ENCODE measurements at places on chromosomes 11 and 22.
A peak's percentile ranks its signal among the peaks of the same experiment; 100 is the strongest.

GRCh38 chr22:31838917-31839316 is 85.1 kb downstream of the DEPDC5 start:
- no peak for DNase-seq

DNA sequence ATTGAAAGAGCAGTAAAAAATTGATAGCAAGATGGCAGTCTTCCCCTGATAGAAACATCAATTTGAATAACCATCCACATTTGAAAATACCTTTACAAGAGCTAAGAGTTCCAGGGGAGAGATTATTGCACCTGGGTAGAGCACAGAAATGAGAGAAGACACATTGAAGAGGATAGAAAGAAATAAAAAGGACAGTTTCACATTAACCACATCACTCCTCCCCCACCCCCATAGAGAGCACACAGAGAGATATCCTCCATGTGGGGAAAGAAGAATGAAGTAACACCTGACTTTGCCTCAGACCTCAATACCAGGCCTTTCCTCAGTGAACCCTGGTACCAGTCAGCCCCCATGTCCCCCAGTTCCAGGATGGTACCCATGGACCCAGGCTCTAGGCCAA is 486.7 kb downstream of the FAM181B start:
- no peak for DNase-seq

- no peak for DNase-seq
These were observed 14.9 kb downstream of the PACS1 start for GRCh38 chr11:66084821-66085475.

GRCh38 chr11:44257338-44258189 is 52.4 kb downstream of the ALX4 start:
- no peak for DNase-seq

DNA sequence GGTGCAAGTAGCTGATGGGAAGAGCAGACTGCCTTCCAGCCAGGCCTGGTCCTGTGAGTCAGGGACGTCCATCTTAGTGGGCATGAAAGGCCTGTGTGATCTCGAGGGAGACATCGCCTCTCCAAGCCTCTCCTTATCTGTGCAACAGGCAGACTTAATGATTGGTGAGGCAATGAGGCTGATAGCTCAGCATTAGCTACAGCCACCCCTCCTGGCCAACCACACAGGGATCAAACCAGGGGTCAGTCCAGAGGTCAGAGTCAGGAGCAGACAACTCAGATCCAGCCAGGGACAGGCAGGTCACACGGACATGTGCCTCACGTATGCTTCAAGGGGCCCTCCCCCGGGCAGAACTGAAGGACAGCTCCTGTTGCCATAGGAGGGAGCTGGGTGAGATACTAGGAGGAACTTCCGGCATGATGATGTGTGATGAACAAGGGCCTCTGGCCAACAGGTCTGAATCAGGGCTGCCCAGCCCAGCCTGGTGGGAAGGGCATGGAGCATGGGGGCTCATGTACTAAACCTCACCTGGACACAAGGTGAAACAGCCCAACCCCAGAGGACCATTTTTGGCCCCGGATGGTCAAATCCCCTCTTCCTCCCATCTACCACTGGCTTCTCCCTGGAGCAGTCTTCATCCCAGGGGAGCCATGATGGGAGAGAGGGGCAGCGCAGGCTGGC is 2.8 kb upstream of the APOC3 start:
- DNase-seq: no peak

GRCh38 chr22:30159561-30160353 is 79.5 kb downstream of the HORMAD2 start:
- no peak for DNase-seq

DNA sequence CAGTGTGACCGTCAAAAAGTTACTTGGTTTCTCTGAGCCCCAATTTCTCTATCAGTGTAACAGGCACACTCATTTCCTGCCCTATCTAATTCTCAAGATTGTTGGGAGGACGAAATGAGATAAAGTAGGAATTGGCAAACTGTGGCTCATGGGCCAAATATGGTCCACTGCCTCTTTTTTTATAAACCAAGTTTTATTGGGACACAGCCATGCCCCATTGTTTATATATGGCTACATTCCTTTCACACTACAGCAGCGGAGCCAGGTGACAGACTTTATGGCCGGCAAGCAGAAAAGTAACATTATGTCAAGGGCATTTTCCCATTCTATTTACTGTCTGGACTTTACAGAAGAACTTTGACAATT is 116.7 kb upstream of the TIMP3 start:
- DNase-seq: peak; percentile 2

DNA sequence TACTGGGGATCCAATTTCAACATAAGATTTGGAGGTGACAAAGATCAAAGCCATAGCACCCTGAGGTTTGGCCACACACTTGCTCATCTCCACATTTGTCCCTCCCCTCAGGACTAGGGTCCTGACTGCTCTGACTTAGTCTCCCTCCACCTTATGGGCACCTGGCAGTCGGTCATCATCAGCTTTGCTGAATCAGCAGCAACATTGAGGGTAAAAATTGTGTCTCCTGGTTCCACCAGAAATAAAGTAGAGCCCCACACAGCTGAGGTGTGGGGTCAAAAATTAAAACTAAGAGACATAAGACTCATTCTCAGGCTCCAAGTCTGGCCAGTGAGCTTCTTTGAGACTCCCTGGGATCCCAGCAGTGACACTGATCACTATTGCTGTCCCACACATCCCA is 56.2 kb downstream of the GGTLC2 start:
- DNase-seq: peak; percentile 28

DNA sequence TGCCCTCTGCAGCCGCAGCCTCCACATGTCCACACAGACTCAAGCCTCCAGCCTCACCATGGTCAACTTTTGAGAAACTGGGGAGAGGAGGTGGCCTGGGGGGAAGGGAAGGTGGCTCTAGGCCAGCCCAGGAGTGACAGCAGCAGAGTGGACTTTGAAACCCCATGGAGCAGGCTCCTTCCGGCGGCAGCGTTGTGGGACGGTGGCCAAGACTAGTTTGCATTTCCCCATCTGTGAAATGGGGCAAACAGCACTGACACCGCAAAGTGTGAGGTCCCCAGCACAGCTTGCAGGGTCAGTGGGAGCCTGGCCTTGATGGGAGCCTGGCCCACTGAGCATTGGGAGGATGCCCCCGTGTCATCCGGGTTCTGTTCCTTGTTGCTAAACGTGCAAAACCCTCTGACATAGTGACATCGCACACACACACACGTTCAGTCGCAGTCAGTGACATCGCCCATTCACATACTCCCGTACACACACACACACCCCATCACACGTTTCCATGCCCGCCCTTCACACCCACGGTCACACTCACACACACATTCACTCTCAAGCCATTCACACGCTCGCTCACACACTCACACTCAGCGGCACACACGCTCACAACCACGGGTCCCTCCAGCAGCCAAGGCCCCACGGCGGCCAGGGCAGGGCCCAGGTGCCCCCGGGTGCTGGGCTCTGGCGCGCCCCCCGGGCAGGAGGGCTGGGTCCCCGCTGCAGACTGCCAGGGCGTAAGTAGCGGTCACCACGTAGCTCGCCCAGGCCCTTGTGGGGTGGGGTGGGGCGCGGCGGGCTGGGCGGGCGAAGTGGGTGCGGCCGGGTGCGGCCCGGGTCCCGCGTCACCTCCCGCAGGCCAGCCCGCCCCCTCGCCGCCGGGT is 585 bp downstream of the CYB5R3 start:
- no peak for DNase-seq

GRCh38 chr11:40294741-40295140 is 1164.7 kb downstream of the LRRC4C start:
- no peak for DNase-seq

DNA sequence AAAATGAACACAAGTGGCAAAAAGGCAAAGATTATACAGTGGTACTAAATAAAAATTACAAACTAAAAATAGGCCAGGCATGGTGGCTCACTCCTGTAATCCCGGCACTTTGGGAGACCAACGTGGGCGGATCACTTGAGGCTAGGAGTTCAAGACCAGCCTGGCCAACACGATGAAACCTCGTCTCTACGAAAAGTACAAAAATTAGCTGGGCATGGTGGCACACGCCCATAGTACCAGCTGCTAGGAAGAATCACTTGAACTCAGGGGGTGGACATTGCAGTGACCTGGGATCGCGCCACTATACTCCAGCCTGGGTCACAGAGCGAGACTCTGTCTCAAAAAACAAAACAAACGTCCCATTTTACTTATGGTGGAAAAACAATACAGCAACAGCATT is 24.5 kb downstream of the ZNF280B start:
- no peak for DNase-seq

GRCh38 chr11:868394-868793 is 25.7 kb downstream of the TSPAN4 start:
- no peak for DNase-seq

DNA sequence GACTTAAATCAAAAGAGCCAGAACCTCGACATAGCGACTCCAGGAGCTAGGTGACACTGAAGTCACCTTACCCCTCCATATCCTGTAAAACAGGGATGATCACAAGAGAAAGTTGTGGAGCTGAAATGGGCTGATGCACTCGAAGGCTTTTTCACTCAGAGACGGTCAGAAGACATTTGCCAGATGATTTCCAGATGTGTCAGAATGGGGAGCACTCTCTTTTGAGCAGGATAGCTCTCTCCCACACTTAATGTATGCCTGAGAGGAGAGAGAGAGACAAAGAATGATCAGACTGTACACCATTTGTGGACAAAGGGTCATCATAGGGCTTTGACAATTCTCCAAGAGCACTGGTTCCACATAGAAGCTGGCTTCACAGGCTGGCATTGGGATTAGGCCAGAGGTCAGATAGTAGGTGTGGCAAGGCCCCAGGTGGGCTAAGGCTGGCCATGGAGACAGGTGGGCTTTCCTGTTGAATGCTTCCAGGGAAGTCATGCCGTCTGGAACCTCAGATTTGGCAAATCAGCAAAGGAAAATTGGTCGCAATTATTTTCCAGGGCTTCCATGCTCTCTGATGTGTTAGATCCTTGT is 42.3 kb upstream of the ETS1 start:
- DNase-seq: peak; percentile 52

DNA sequence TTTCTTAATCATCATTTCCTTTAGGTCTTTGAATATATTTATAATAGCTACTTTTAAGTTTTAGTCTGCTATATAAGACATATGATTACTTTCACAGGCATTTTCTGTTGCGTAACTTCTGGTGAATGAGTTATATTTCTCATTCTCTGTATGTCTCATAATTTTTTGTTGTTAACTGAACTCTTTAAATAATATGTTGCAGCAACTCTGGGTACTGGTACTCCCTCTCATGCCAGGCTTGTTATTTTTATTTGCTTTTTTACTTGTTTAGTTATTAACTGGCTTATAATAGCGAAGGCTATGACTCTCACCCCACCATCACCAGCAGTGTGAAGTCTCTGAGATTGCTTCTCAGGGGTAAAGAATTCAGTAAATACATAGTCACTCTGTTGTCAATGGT is 524.2 kb upstream of the CHORDC1 start:
- DNase-seq: no peak

DNA sequence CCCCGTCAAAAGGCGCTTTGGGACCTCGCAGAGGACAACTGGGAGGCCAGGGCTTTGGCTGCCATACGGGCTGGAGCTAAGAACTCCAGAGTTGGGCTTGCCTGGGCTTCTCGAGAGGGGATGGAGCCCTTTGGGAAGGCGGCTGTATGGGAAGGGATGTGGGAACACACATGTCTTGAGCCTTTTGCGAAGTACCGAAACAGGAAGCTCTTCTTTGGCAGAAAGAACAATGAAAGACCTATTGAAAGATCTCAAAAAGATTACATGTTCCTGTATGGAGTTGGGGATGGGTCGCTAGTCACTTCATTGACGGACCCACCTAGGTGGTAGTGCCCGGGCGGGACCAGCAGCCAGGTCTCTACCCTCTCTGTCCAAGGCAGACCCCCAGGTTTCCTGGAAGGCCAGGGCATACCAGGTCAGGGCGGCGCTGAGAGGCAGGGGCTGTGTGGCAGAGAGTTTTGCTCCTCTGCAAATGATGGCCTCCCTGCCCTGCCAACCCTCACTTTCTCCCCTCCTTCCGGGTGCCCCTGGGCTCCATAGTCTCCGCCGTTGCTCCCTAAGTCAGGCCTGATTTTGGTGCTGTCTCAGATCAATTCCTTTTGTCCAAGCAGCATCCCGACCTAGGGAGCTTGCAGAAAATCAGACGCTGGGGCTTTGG is 1.0 kb downstream of the ST14 start:
- DNase-seq: no peak

All from coronary artery (tissue), 2 donors.